ENCODE measurements at places on chromosomes 1 and 21.

GRCh38 chr1:164361927-164362326 lies 197.1 kb upstream of the PBX1 start:
- DNase-seq: no peak

GRCh38 chr1:89548122-89548857 lies 23.7 kb downstream of the LRRC8B start:
- peak; percentile 26 for DNase-seq

DNA sequence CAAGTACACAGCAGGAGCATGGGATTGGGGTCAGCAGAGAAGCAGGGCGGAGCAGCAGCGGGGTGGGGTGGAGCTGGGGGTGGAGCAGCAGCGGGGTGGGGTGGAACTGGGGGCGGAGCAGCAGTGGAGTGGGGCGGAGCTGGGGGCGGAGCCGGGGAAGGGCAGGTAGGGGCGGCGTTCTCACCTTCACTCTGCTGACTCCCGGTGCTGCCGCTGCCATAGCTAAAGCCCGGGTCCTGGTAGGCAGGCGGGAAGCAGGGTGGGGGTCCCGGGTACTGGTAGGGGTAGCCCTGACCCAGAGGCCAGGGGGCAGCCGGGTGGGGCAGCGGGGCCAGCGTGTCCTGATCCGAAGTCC lies 6.7 kb downstream of the TAS1R3 start:
- DNase-seq: no peak

DNA sequence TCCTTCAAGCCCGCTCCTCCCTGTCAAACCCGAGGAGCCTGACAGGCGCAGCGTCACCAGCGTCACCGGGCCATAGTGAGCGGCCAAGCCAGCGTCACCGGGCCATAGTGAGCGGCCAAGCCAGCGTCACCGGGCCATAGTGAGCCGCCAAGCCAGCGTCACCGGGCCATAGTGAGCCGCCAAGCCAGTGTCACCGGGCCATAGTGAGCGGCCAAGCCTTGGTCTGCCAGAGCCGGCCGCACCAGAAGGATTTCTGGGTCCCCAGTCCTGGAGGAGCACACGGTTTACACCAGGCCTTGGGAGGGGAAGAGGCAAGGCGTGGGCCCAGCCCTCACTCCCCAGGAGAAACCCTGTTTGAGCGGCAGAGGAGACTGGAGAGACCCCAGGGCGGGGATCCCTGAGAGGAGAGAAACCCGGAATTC lies 39.8 kb upstream of the COL18A1 start:
- no peak for DNase-seq

DNA sequence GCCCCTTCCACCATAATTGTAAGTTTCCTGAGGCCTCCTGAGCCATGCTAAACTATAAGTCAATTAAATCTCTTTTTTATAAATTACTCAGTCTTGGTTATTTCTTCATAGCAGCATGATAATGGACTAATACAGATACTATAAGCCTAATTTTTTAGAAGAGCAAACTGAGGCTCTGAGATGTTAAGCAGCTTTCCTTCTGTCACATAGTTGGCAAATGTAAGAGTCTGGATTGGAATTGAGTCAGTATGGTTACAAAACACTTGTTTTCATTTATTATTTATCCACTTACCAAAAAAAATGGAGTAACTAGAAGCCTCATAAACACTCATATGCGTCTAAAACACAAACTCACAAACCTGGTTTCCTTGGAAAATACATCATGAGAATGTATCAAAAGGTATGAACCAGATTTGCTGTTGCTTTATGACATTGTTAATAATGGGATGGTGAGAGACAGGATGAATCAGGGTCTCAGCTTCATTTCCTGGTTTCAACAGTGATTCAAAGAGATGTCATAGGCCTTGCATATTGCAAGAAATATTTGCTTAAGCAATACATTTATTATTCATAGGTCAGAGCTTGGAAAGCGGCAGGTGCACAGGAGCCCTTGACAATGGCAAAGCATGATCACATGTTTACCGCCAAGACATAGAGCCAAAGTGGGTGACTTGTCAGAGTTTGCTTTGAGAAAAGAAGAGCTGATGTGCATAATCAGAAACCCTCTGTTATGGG lies 221.5 kb downstream of the GRIK1 start:
- peak; percentile 34 for DNase-seq

DNA sequence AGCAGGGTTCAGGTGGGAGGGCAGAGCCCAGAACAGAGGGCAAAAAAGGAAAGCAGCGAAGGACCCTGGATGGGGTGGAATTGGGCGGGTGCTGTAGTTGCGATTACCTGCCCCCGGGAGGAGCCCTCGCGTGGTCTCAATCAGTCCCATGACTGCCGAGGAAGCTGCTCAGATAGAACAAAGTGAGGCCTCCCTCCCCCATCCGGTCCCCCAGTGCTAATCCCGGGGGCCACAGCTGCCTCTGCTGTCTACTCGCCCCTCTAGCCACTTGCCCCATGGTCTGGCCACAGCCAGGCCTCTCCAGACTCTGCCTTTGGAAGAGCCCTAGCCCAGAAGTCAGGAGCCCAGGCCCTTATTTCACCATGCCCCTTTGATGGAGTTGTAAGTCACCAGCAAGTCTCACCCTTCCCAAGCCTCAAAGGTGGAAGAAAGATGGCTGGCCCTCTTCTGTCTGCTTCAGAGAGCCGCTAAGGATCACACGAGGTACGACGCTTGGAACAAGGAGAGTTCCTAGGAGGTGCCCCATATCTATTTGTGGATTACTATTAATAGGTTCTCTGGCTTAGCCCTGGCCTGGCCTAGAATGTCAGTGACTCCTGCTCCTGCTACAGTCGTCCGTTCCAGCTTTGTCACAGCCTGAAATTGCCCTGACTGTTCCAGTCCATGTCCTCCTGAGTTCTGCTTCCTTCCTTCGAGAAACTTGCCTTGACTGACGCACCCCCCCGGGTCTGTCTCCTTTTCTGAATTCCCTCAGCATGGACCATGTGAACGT lies 16.4 kb downstream of the ECHDC2 start:
- DNase-seq: no peak

GRCh38 chr1:46002551-46003150 lies 129.8 kb downstream of the PIK3R3 start:
- no peak for DNase-seq

- DNase-seq: no peak
Observed at GRCh38 chr1:52162947-52163346, 21.1 kb downstream of the ZFYVE9 start.

GRCh38 chr1:22332795-22333499 lies 118.7 kb upstream of the ZBTB40 start:
- DNase-seq: no peak

- no peak for DNase-seq
Observed at GRCh38 chr1:14065486-14065885, 365.5 kb downstream of the PRDM2 start.

DNA sequence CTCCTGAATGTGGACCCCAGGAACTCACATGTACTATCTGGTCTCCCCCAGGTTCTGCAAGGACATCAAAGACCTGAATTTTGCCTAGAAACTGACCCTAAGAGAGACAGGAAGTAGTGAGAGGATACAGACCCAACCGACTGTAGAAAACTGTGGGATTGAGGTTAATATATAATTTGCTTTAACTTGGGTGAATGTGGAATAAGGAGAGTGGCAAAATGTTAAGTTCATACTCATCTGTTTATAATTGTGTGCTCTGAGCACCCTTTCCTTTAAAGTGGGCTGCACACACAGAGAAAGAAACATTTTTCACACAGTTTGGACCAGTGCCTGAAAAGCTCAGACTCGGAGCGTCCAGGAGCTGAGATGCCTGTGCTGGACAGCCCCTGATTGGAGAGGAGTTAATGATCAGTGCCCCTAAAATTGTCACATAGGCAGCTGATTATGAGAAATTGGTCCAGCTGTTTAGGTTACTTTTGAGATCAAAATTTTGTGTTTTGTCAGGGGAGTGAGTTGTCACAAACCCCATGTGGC lies 37.2 kb downstream of the ROR1 start:
- DNase-seq: no peak

- DNase-seq: peak; percentile 57
Observed at GRCh38 chr1:181139631-181140061, 51.1 kb downstream of the IER5 start.

- peak; percentile 46 for DNase-seq
Observed at GRCh38 chr1:162388615-162389014, 7.1 kb downstream of the C1orf226 start.

- no peak for DNase-seq
Observed at GRCh38 chr1:200906491-200906890, 11.8 kb downstream of the INAVA start.

- no peak for DNase-seq
Observed at GRCh38 chr1:47629201-47629600, 191.4 kb downstream of the FOXD2 start.

GRCh38 chr1:165858967-165859845 lies 31.8 kb downstream of the UCK2 start:
- no peak for DNase-seq

DNA sequence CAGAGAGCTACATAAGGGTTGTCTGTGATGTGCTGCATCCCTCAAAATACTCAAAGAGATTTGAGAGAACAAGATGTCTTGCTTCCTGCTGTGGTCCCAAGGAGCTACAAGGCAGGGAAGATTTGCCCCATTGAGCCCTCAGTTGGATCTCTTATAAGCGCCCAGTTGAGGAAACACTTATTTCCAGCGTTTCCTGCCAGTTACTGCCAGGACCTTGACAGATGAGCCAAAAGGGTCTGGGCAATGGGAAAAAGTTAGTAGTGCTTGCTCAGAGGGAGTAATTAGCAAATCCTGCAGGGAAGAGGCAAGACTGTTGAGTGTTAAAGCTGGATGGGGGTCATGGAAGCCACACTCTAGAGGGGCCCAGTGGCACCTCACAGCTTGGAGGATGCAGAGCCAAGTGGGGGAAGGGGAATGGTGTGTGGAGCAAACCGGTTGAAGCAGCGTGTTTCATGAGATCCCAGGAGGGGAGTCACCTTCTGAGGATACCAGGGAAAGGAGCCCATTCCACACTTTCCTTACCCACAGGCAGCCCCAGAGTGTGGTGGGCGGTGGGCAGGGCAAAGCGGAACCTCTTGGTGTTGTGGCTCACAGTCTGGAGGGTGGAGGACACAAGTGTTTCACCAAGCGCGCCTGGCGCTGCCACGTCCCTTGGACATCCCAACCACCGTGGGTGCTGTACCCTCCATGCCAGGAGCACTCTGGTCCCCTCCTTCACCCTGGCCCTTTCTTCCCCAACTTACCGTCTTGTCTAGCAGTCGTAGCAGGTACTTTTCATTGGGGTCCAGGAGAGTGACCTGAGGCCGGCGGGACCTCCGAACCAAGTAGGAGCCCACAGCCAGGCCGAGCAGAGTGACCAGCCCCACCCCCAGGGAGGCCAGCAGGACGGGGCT lies 805 bp downstream of the CYB5R1 start:
- DNase-seq: no peak

All from fibroblast of gingiva (primary cell).